Muscle of back (tissue), 13 donors: ENCODE measurements at places on chromosomes 2 and 18. TPM values are rescaled to one million over a fixed set of nuclear protein-coding genes. Genes with fewer than 3 reads are reported as not detected.

GRCh38 chr2:151644580-151644979 is 89.7 kb downstream of the NEB start:
- no peak for DNase-seq

- DNase-seq: no peak
These were observed 301.9 kb upstream of the MYT1L start for GRCh38 chr2:2633017-2633416.

- DNase-seq: no peak
These were observed 72.3 kb downstream of the PRELID3A start for GRCh38 chr18:12479982-12480381.

- DNase-seq: no peak
These were observed 104.2 kb downstream of the LRP2 start for GRCh38 chr2:169258045-169258601.

GRCh38 chr2:41723526-41723925 is 324.3 kb upstream of the PKDCC start:
- no peak for DNase-seq

- DNase-seq: no peak
These were observed 31.0 kb downstream of the CCDC68 start for GRCh38 chr18:54928236-54928635.

- no peak for DNase-seq
These were observed 53.7 kb downstream of the FAM210A start for GRCh38 chr18:13672657-13673056.

GRCh38 chr2:109604597-109604996 is 9.2 kb downstream of the SEPTIN10 start:
- no peak for DNase-seq

DNA sequence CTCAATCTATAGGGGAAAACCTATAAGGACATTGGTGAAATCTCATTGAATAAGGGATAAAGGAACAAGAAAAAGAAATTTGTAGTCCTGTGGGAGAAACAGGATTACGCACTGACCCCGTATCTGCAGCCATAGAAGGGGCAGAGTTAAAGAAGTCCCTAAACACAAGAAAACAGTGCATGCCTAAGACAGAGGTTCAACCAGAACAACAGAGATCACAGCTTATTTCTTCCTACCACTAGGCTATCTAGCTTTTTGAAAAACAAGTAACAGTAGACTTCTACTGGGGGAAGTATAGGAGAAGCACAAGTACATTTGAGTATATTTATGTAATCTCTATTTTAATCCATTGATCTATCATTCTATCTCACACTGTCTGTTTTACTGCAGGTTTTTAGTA is 485.2 kb upstream of the REG3G start:
- no peak for DNase-seq

GRCh38 chr2:1681323-1682180 is 62.8 kb downstream of the PXDN start:
- DNase-seq: no peak

- no peak for DNase-seq
These were observed 103.4 kb downstream of the LDLRAD4 start for GRCh38 chr18:13321923-13322322.

GRCh38 chr2:58608146-58608545 is 367.0 kb upstream of the FANCL start:
- DNase-seq: no peak

GRCh38 chr2:172972005-172972619 is 103.5 kb upstream of the MAP3K20 start:
- DNase-seq: no peak

TTN gene
- polyA plus RNA-seq: 299 TPM

SERPINB12 gene
- polyA plus RNA-seq: 0.35 TPM

LRRC30 gene
- 4.8 TPM for polyA plus RNA-seq

NCKAP5 gene
- polyA plus RNA-seq: 8.8 TPM

SPC25 gene
- 7.3 TPM for polyA plus RNA-seq
